Renal cortex interstitium (tissue), 15 donors: ENCODE measurements at places on chromosomes 16 and 17. TPM values are rescaled to one million over a fixed set of nuclear protein-coding genes. Genes with fewer than 3 reads are reported as not detected.

The NXPH3 gene
- 0.90 TPM for polyA plus RNA-seq

DNA sequence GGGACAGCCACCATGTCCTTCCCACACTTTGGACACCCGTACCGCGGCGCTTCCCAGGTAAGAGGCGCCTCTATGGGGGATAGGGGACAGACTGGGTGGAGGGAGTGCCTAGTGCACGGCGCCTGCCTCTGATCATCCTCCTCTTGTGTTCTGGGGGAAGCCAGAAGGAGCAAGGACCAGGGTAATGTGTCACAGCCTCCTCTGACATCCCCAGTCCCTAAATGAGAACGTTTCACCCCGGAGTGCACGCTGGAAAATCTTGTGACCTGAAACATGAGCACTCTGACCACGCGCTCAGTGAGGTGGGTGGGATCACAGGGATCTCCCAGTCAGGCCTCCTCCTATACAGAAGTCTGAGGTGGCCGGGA is 1.1 kb downstream of the IRX6 start:
- DNase-seq, result no peak

GRCh38 chr17:16981928-16982327 is 10.0 kb upstream of the TNFRSF13B start:
- DNase-seq, result no peak

GRCh38 chr17:33356266-33356665 is 63.2 kb upstream of the ASIC2 start:
- no peak for DNase-seq

GRCh38 chr17:60391471-60392041 is 377 bp downstream of the USP32 start:
- peak; percentile 76 for DNase-seq

GRCh38 chr16:68790944-68791343 is 52.4 kb upstream of the TANGO6 start:
- DNase-seq, result no peak

DNA sequence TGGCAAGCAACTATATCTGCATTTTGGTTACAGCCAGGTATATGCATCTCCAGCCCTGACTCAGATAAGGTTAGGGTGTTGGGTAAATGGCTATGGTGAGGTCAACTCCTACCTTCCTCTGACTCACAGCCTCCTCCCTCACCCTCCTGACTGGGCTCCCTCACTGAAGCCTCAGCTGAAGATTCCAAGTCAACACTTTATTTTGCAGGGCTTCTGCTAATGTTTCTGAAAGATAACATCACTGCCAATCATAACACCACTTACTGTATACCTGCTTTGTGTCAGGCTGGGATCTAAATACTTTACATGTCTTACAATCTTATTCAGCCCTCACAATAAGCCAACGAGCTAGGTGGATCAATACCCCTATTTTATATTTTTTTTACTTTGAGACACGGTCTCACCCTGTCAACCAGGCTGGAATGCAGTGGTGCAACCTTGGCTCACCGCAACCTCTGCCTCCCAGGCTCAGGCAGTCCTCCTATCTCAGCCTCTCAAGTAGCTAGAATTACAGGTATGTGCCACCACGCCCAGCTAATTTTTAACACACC is 47.8 kb upstream of the GCSH start:
- no peak for DNase-seq

The EXOC3L1 gene
- polyA plus RNA-seq, result 4.3 TPM

The MAP1LC3B gene
- 72.6 TPM for polyA plus RNA-seq

GRCh38 chr17:66985338-66986237 is 21.1 kb downstream of the CACNG4 start:
- DNase-seq, result no peak

DNA sequence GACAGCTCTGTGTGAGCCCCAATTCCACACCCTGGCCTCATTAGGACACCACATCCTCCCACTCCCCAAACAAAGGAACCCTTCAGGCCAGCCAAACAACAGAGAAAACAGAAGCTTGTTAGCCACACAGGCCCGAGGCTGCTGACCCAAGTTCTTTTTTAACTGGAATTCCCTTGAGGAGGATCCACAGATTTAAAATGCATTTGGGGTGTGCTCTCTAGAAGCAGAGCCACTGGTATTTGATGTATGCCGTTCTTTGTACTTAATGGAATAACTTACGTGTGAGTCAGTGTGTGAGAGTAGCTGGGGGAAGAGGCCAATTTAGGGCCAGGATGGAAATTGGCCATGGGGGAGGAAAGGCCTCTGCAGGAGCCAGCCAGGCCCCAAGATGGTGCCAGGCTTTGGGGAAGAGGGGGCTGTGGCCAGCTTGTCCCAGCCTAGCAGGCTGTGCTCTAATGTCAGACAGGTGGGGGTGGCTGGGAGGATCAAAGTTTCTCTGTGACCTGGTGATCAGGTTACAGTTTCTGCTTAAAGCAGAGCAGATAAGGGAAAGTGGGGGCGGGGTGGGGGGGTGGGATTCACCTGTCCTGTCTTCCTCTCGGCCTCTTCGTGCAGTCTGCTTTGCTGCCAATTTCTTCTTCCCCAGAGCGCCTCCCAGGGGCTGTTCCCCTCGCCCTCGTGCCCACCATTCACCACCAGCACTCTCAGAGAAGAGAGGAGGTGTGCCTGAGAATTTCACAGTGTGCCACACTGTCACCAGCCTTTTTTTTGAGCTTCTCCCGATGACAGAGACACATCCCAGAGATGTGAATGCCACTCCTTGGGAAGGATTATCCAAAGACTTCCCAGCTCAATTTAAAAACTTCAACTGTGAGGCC is 50.8 kb downstream of the TOM1L2 start:
- DNase-seq, result no peak

The GPR139 gene
- not detected for polyA plus RNA-seq

The CFAP97D1 gene
- polyA plus RNA-seq, result 0.04 TPM

DNA sequence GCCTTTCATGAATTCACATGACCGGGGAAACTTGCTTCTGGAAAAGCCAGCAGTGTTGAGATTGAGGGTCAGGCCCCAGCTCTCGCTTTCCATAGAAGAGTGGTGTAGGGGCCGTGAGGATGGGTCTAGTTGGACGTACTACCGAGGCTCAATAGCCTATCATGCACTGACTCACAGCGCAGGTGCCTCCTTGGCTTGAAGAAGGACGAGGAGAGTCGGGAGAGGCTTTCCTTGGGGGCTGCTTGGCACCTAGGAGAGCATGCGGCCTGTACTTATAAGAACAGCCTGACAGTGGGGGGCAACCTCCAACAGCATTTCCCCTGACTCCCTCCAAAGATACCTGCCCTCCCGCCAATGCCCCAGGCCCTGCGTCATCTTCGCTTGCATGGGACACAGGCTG is 37.6 kb downstream of the WSCD1 start:
- no peak for DNase-seq

DNA sequence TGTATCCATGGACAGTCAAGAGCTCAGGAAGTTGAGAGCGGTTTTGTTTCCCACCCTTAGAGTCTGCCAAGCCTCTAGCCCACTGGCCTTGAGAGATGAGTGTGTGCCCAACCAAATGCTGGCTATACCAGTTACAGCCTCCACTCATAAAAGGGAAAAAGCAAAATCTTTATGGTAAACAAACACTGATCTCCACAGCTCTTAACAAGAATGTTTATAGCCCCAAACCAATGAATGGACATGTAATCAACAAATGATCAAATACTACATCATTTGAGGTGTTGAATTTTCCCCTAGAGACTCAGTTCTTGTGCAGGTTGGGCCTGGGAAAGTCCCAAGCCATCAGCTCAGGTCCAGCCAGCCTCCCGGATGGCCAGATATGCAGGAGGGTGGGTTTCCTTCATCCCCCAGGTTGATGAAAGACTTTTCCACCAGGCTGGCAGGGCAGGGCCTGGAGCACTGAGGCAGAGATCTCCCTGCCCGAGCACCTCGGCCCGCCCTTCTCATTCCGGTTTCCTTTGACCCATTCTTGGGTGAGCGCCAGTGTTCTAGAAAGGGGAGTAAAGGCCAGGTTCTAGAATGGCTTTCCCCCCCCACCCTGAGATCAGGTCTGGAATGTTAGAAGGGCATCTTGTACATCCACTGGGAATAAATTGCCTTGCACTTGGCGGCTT is 3.9 kb upstream of the EFTUD2 start:
- DNase-seq, result no peak

The NHLRC4 gene
- 8.9 TPM for polyA plus RNA-seq

- no peak for DNase-seq
Observed at GRCh38 chr17:75661531-75661930, 5.4 kb downstream of the RECQL5 start.

DNA sequence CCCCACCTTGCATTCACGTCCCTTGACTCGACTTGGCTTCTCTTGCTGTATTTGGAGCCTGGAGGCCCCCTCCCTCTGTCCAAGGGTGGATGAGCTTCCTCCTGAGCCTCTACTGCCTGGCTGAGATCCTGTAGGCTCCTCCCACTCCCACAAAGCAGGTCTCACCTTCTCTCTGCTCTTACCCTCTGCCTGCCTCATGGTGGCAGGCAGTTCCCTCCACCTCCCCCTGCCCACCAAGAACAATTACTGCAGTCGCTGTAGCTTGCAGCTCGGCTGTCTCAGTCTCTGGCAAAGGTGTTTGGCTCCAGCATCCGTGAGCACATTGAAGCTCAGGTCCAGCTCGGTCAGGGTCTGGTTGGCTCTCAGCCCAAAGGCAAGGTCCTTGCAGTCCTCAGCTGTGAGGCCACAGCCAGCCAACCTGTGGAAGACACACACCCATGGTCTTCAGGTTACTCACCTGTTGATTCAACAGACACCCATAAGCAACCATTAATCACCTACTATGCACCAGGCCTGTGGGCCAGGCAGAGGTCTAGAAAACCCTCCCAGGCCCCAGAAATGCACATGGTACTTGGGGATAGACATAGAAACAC is 42.6 kb downstream of the NLRP1 start:
- no peak for DNase-seq

DNA sequence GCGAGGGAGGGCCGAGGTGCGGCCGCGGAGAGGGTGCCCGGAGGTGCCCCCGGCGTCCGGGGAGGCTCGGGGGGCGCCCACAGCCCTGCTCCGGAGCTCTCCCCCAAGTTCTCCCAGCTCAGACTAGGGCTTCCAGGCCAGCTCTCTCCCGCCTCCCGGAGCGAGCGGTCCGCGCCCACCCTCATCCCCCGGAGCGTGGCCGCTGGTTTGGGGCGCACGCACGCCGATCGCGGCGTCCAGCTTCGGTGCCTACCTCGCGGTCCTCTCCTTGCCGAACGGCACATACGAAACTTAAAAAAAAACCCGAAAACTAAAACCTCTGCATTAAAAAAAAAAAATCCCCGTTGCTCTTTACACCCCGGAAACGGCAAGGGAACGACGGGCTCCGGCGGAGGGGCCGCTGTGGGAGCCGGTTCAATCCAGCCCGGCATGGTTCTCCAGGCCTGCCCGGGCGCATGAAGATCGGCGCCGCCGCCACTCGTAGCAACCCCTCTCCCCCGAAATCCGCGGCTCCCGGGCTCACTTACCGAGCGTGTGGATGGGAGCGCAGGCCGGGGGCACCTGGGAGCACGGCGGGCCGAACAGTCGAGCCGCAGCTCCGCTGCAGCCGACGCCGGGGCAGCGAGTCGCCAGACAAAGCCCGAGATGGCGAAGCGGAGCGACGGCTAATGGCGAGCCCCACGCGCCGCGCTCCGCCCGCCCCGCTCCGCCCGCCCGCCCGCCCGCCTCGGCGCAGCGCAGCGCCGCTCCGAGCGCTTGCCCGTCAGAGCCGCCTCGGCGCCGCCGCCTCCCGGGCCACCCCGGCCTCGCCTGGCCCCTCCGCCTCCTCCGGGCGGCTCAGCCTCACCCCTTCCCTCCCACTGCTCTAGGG is 973 bp upstream of the UBTF start:
- no peak for DNase-seq

DNA sequence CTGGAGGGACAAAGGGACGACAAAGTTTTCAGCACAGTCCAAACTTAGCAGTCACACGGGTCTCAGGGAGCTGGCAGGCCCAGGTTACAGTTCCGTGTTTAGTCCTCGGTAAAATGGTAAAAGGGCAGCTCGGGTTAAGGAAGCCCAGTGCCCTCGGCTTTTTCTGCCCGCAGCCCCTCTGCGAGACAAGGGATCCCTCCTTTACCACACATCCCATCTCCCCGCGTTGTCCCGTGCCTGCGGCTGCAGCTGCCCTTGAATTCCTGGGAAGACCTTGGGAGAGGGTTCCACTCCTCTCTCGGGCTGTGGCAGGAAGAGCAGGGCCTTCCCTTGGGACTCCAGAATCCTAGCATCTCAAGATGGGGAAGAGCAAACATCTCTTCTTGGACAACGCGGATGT is 7.2 kb upstream of the RAB37 start:
- DNase-seq, result no peak

DNA sequence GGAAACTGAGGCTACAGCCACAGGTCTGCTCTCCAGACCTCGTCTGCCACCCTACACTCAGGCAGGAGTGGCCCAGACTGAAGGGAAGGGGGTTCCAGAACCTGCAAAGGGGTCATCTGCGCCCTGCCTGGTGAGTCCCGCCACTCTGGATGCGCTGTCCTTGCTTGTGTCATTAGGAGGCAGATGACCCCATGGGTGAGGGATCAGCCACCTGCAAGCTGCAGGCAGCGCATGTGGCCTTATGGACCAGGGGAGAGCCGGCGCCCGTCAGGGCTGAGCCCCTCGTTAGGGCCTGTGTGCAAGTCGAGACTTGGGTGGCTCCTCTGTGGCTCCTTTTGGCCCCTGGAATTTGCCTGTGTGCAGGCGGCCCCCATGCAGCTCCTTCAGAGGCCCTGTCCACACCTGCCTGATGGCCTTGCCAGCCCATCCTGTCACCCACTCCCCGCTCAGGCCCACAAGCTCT is 5.7 kb downstream of the ZFPM1 start:
- DNase-seq, result no peak

GRCh38 chr16:57413301-57413730 is 8.7 kb downstream of the CCL17 start:
- no peak for DNase-seq

- DNase-seq, result no peak
Observed at GRCh38 chr16:86994651-86995171, 322.5 kb downstream of the C16orf95 start.

The HBM gene
- 5.0 TPM for polyA plus RNA-seq

DNA sequence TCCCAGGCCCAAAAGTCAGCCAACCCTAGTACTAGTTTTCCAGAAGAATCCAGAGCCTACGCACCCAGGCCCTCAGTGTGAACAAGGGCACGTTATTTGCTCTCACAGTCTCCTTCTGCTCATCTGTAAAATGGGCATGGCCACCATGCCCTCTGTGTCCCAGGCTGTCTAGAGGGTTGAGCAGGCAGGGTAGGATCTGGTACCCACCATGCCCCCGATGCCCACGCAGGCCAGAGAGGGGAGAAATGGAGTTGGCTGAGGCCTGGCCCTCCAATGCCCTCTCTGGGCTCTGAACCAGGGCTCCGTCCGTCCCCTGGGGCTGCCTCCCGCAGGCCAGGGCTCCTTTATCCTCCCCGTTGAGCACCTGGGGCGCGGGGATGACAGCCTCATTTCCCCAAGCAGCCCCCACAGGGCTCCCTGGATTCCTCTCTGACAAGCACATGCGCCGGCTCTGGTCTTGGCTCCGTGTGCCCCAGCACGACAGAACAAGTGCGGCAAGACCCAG is 9.1 kb upstream of the BAHCC1 start:
- DNase-seq, result no peak

DNA sequence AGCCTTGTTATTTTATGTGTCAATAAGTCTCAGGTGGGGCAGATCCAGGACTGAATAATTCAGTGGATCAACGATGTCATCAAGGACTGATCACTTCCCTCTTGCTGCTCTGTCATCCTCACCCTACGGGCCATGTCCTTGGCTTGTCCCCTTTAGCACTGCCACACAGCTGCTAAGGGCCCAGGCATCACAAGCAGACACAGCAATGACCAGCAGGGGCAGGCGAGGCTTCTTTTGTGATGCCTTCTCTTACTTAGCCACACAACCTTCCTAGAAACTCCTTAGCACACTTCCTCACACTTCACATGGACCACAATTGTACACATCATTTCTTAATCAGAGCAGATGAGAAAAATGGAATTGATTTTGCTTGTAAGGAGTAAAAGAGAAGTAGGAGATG is 356.3 kb upstream of the SOX9 start:
- no peak for DNase-seq

GRCh38 chr17:68969101-68969500 is 13.9 kb upstream of the ABCA8 start:
- no peak for DNase-seq
